ENCODE measurements at places on chromosomes 13 and 19. TPM values are rescaled to one million over a fixed set of nuclear protein-coding genes. Genes with fewer than 3 reads are reported as not detected.

Gene ANGPTL8
- total RNA-seq = not detected

Gene ELANE
- total RNA-seq = 1.4 TPM

Gene KANK3
- 0.11 TPM for total RNA-seq

Gene NANOS2
- not detected for total RNA-seq

Gene WBP4
- total RNA-seq = 7.5 TPM

Gene TJP3
- total RNA-seq = not detected

Gene GRWD1
- total RNA-seq = 36.6 TPM

Gene OR7D2
- not detected for total RNA-seq

Gene DMPK
- total RNA-seq = 26.6 TPM

Gene FUT1
- total RNA-seq = not detected

Gene ZNF415
- 9.4 TPM for total RNA-seq

Gene GNG7
- total RNA-seq = 0.11 TPM

Gene TUBB4A
- not detected for total RNA-seq

Gene ZNF420
- 5.1 TPM for total RNA-seq

Gene LGALS14
- total RNA-seq = not detected

Gene KLF1
- not detected for total RNA-seq

Gene PSG2
- total RNA-seq = 0.89 TPM

Gene GRK1
- not detected for total RNA-seq

Gene KLC3
- total RNA-seq = not detected

Gene SPACA4
- not detected for total RNA-seq

Gene ELSPBP1
- not detected for total RNA-seq

Gene MAST1
- 1.8 TPM for total RNA-seq

Gene ABHD8
- 19.1 TPM for total RNA-seq

Gene CLEC17A
- not detected for total RNA-seq

Gene SAE1
- total RNA-seq = 132 TPM

Gene MBD3L3
- not detected for total RNA-seq

Gene SLC6A16
- not detected for total RNA-seq

Gene OR10H1
- not detected for total RNA-seq

Gene SBK2
- not detected for total RNA-seq

Gene C5AR1
- not detected for total RNA-seq

Gene SLC25A41
- not detected for total RNA-seq

Gene LHB
- total RNA-seq = not detected

Gene MISP
- not detected for total RNA-seq

Gene FTL
- total RNA-seq = 2,848 TPM

Gene FCAR
- total RNA-seq = not detected

Gene DCLK1
- 0.25 TPM for total RNA-seq

Gene KLF12
- 19.8 TPM for total RNA-seq

Gene FXYD3
- total RNA-seq = not detected

Gene NCLN
- 73.0 TPM for total RNA-seq

Gene LYPD3
- total RNA-seq = not detected

Gene NANOS3
- total RNA-seq = not detected

Gene ZNF667
- total RNA-seq = 5.3 TPM

Gene LGALS16
- total RNA-seq = not detected

Gene ATP4B
- not detected for total RNA-seq

Gene UNC13A
- under 0.01 TPM for total RNA-seq

Gene CYP2A6
- not detected for total RNA-seq

Gene KANK2
- total RNA-seq = 278 TPM

Gene NPAS1
- 10.6 TPM for total RNA-seq

Gene DENND1C
- total RNA-seq = not detected

Gene MCEMP1
- not detected for total RNA-seq

Gene ZNF530
- total RNA-seq = 3.7 TPM

Gene EID2B
- 3.9 TPM for total RNA-seq

Gene PCID2
- total RNA-seq = 60.7 TPM

Gene MPV17L2
- total RNA-seq = 69.4 TPM

Gene JAK3
- total RNA-seq = 5.9 TPM

Gene ZNF575
- not detected for total RNA-seq

Gene PLK5
- total RNA-seq = not detected
